ENCODE measurements at places on chromosomes 5 and 9.

DNA sequence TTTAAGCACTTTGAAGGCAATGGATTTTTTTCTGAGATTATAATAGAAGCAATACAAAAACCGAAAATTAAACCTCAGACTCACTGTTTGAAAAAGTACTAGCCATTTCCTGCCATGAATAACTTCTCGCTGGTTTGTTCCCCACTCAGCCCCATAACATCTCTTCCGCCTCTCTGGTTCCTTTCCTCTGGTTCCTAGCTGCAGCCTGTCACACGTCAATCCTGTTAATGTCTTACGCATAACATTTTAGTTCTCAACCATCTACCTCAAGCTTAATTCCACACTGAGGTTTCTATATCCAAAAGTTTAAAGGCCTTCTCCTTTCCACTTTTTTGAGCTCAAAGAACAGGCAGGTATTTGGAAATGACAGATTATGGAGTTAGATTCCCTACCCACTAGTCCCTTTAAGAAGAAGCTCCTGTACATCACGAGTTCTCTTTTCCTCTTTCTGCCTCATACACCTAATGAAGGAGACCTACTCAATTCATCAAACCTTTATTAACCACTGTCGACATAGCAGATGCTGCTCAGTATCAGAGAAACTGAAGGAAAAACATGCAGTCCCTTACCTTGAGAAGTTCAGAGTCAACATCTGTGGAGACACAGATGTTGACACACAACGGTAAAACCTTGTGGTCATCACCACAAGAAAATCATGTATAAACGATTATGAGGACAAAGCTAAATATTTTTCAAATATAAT lies 243.0 kb upstream of the PTGER4 start:
- no peak for DNase-seq

DNA sequence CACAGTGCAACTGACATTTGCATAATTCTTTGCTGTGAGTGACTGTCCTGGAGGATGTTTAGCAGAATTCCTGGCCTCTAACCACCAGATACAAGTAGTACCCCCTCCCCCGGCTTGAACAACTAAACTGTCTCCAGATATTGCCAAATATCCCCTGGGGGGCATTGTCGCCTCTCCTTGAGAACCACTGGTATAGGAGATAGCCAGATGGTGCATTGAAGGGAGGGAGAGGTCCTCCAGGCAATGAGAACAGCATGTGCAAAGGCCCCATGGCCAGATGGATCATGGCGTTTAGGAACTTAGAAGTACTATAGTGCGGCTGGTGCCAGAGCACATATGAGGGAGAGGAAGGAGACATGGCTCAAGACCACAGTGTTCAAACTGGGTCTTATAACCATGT lies 18.9 kb upstream of the ORM1 start:
- DNase-seq = no peak

- DNase-seq = no peak
Observed at GRCh38 chr9:85971731-85972130, 30.8 kb downstream of the NAA35 start.

GRCh38 chr5:33023649-33024048 lies 312.5 kb downstream of the NPR3 start:
- no peak for DNase-seq

DNA sequence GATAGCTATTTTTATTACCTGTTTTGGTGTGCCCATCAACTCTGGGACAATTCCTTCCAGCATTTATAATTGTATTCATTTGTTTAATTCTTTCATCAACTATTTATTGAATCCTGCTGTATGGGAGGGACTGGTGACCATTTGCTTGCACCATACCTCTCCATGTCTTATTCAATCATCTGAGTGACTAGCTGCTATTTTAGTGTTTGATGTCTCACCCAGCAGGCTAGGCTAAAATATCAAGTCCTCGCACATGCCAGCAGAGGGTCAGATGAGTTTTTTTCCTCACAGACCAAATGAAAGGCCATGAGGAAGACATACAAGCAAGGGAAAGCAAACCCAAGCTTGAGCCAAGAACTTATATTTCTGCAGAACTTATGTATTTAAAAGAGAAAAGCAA lies 63.9 kb downstream of the CETN3 start:
- DNase-seq = no peak

- no peak for DNase-seq
Observed at GRCh38 chr5:163309914-163310313, 127.5 kb upstream of the CCNG1 start.

DNA sequence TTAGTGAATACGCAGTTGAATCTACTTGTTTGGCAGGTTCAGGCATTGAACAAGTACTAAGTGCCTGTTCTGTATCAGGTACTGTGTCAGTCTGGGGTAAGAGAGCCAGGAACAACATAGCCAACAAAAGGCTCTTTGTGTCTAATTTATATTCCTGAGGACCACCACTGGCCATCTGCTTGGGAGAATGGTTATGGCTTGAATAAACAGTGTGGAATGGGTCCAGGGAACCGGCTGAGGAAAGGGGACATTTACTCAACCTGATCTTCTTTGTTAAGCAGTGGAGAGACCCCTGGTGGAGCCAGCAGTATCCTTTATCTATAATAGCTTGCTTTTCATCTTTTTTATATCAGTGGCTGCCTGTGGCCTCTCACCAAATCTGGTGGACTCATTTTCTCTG lies 38.6 kb downstream of the EXOSC2 start:
- no peak for DNase-seq

DNA sequence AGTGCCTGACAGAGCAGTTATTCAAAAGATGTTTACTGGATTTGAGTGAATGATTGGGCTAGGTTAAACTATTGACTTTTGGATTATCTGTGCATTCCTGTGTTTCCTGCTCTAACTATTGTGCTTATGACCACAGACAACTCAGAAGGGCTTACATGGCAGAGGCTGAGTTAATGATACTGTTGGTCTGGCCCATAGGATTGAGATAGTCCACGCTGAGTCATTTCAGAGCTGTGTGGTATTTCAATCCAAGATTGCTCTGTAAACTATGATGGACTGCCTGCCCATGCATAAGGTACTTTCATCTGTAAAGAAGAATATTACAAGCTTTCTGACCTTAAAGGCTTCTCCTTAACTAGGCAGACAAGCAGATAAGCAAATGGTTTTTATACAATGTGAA lies 49.1 kb upstream of the SLIT3 start:
- no peak for DNase-seq

- DNase-seq = no peak
Observed at GRCh38 chr9:125820100-125820804, 73.1 kb downstream of the PBX3 start.

DNA sequence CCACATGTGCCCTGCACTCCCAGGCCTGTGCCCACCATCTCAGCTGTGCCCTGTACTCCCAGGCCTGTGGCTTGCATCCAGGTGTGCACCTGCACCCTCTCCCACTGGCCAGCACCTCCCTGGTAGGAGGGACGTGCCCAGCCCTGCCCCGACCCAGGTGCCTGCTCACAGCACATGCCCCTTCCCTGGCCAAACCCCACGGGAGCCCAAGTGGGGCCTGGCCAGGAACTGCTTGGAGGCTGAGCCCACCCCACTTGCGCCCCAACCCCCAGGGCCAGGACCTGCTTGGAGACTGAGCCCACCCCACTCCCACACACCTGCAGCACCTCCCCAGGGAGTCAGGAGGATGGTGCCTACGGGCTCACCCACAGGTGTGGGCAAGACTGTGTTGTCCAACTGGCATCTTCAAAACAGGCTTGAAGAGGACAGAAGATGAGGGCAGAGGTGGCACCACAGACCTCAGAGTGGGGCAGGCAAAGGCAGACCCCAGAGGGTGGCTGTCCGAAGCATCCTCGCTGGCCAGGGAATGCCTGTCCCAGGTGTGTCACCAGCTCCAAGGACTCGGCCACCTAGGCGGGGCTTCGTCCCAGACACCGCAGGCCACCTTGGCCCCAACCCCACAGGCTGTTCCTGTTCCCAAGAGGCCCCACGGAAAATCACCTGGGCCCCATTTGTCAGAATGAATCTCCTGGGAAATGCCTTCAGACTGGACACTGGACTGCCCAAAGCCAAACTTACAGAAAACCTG lies 10.8 kb downstream of the ZDHHC11B start:
- DNase-seq = no peak

DNA sequence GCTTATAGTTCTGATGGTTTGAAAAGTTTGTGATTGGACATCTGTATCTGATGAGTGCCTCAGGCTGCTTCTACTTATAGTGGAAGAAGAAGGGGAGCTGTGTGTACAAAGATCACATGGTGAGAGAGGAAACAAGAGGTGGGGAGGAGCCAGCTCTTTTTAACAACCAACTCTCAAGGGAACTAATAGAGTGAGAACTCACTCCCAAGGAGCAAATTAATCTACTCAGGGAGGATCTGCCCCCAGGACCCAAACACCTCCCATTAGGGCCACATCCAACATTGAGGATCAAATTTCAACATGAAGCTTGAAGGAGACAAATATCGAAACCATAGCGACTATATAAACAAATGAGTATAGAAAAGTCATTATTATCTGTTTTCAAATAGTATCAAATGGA lies 64.7 kb upstream of the PRLR start:
- no peak for DNase-seq

GRCh38 chr5:148090773-148091250 lies 27.0 kb downstream of the SPINK5 start:
- no peak for DNase-seq

DNA sequence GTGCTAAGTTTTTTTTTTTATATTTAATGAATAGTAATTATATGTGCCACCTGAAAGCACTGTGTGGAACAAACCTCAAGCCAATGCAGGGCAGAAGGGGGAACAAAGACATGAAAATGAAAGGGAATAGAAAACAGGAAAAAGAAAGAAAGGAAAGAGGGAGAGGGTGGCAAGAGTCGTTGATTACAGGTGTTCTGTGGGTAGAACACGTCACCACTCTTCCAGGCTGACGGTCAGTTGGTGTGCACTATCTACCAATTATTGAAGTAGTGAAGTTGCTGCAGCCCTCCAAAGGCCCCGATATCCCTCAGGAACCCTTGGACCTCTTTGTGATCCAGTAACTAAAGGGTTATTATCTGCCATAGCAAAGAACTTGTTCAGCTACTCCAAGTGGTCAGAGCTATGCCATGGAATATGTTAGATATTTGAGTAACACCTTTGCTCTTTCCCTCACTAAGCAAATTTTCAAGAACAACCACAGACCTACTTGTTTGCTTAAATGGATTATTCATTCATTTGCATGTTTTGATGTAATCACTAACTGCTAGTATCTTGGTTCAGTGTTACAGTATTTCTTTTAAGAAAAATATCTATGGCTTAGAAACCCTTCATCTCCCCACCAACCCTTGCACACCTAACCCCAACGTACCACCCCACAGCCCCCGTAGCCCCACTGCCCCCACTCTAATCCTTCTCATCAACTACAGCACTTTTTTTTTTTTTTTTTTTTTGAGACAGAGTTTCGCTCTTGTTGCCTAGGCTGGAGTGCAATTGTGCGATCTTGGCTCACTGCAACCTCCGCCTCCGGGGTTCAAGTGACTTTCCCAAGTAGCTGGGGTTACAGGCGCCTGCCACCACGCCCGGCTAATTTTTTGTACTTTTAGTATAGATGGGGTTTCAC lies 31.3 kb downstream of the FYB1 start:
- DNase-seq = no peak

DNA sequence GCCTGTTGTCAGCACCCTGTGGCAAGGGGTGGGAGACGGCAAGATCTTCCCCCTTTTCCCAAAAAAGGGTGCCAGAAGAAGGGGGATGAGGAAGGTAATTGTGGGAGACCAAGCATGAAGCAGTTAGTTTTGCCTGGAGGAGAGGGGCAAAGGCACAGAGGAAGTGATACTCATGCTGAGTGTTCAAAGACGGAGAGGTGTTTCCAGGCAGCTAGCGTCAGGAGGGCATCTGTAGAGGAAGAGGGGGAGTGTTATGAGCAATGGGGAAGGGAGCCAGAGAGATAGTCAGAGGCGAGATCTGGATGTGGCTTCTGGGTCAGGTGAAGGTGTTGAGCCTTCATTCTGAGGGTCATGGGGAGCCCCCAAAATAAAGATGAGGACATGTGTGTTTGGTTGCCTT lies 26.9 kb upstream of the ADAM19 start:
- no peak for DNase-seq

- no peak for DNase-seq
Observed at GRCh38 chr9:108182950-108183381, 672.8 kb downstream of the ACTL7B start.

- no peak for DNase-seq
Observed at GRCh38 chr9:76586390-76587314, 127.7 kb downstream of the GCNT1 start.

GRCh38 chr9:112384690-112385089 lies 4.8 kb downstream of the HSDL2 start:
- no peak for DNase-seq

DNA sequence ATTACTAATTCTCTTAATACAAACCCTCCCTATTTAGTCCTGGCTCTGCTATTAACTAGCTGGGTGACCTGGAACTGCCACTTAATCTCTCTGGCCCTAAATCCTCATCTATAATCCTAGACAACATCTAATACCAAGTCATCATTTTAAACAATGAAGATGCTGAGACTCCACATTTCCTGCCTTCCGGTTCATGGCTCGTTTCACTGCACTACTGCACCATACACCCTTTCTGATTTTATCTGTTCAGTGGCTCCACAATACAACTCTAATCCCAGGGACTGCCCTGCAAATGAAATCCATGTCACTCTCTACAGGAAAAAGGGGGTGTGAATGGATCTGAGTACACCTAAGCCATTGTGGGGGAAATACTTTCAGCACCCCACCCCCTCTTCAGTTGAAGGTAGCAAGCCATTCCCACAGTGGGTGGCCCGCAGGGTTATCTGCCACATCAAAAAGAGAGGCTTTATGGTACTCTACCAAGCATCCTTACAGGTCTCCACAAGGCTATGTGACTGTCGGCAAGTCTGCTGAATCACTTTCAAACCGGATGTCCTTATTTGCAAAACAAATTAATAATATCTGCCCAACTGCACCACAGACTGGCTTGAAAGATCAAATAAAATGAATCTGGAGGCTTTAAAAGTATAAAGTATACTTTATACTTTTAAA lies 89.5 kb downstream of the EPB41L4A start:
- no peak for DNase-seq

DNA sequence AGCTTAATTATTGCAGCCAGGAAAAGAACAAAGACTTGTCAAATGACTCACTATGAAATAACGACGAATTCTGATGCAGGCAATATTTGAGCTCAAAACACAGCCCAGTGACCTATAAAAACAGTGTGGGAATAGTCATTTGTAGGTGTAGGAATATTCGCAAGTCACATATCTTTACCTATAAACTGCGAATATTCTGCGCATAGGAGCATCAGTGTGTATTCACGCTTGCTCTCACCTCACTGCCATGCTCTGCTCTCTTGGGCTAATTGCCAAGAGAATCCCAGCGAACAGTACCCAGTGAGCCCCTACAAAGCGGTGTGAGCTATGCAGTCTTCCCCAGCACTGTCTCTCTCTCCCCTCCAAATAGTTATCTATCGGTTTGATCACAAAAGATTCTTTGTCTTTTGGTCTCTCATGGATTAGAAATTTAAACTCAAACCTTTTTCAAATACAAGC lies 74.2 kb downstream of the ST8SIA4 start:
- no peak for DNase-seq

GRCh38 chr5:131795879-131796792 lies 681 bp downstream of the FNIP1 start:
- DNase-seq = no peak

Data from stimulated activated CD8-positive, alpha-beta memory T cell treated with anti-CD3 and anti-CD28 coated beads, Interleukin-4, amount 100 ng/mL, for 1 hour (primary cell).